Lung (tissue), 17 donors: ENCODE measurements at places on chromosomes 2 and 18. TPM values are rescaled to one million over a fixed set of nuclear protein-coding genes. Genes with fewer than 3 reads are reported as not detected.

COLEC12 gene
- 40.2 TPM for total RNA-seq

DNA sequence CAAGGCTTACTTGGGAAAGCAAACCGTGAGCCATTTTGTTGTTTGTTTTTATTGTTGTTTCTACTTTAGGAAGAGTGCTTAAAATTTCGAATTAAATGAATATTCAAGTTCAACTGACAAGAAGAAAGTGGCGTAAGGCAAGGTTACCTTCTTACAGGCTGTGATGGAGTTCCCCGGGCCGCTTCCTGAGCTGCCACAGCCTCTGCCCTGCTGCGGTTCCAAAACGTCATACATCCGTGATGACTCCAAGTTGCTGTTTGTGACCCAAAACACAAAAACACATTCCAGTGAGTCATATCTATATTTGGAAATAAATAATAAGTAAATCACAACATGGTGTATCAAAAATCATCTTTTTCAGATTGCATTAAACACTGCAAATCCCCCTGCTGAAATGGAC, 49.7 kb downstream of the SPHKAP start:
- DNase-seq, result no peak
- no peaks in the 10 kb centered on the region for H3K4me1 ChIP-seq
- no peaks in the 10 kb centered on the region for H3K36me3 ChIP-seq
- H3K27me3 ChIP-seq, result no peaks in the 10 kb centered on the region
- H3K27ac ChIP-seq, result no peak overlapping the region

DNA sequence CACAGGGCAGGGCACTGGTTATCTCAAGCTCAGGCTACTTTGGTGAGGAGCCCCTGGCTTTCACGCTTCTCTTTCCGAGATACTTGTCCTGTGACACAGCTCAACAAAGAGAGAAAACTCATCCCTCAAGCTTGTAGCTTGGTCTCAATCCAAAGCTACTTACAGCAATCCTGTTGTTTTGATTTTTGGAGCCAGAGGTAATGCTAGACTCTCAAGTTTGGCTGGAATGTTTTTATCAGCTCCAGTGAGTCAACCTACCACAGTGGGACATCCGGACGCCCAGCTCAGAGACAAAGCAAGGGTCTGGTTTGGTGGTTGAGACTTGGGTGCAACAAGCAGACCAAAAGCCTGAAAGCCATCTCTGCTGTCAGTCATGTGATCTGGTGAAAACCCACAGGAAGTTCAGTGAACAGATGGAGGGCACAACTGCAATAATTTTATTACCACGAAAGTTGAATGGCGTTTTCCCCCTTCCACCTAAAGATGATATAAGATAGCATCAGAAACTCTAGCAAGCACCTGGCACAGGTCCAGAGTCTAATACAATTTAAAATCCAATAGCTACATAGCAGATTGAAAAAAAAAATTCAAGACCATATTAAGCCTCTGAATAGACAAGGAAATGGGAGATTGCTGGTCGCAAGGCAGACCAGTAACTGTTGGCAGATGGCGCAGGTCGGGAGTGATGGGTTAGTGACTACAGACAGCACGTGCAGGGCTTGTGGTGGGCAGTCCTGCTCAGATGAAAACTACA, 102.3 kb upstream of the SMAD7 start:
- H3K4me3 ChIP-seq, result no peak overlapping the region
- no peaks in the 10 kb centered on the region for H3K27me3 ChIP-seq
- no peaks in the 10 kb centered on the region for H3K4me1 ChIP-seq

GRCh38 chr2:121348128-121348740, 63.2 kb upstream of the TFCP2L1 start:
- no peak overlapping the region for H3K27ac ChIP-seq
- DNase-seq, result no peak
- H3K4me1 ChIP-seq, result no peaks in the 10 kb centered on the region
- H3K4me3 ChIP-seq, result no peak overlapping the region
- H3K27me3 ChIP-seq, result no peaks in the 10 kb centered on the region
- peaks cover 62% of the 10 kb centered on the region for H3K36me3 ChIP-seq

- no peak overlapping the region for H3K27ac ChIP-seq
- no peaks in the 10 kb centered on the region for H3K36me3 ChIP-seq
- H3K4me1 ChIP-seq, result no peaks in the 10 kb centered on the region
- H3K27me3 ChIP-seq, result no peaks in the 10 kb centered on the region
These were observed 498.6 kb upstream of the ZEB2 start for GRCh38 chr2:145018502-145018901.

DNA sequence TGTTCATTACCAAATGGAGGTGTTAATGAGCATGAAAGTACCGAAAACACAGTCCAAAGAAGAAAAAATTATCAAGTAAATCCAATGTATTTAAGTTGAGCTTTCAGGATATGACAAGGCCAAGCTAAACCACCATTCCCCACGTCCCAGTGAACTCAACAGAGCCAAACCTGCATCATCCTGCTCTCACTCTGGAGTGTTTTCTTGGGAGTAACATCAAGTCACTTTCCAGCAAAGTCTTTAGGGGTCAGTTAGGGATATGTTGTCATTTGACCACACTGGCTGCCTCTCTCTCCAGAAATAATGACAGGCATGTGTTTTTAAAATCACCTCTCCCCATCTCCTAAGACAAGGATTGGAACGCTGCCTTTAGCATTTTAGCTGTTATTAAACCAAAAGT, 140.5 kb downstream of the SRBD1 start:
- no peaks in the 10 kb centered on the region for H3K36me3 ChIP-seq
- no peak overlapping the region for H3K27ac ChIP-seq
- no peak for DNase-seq

GRCh38 chr18:35289293-35289692, 736 bp downstream of the ZSCAN30 start:
- peak; percentile 37 for DNase-seq
- H3K27ac ChIP-seq, result peak overlapping the region; percentile 75

GRCh38 chr2:159637988-159638501, 21.7 kb upstream of the BAZ2B start:
- no peak overlapping the region for H3K4me3 ChIP-seq
- peaks cover 3% of the 10 kb centered on the region for H3K4me1 ChIP-seq
- no peaks in the 10 kb centered on the region for H3K36me3 ChIP-seq
- no peak for DNase-seq

DNA sequence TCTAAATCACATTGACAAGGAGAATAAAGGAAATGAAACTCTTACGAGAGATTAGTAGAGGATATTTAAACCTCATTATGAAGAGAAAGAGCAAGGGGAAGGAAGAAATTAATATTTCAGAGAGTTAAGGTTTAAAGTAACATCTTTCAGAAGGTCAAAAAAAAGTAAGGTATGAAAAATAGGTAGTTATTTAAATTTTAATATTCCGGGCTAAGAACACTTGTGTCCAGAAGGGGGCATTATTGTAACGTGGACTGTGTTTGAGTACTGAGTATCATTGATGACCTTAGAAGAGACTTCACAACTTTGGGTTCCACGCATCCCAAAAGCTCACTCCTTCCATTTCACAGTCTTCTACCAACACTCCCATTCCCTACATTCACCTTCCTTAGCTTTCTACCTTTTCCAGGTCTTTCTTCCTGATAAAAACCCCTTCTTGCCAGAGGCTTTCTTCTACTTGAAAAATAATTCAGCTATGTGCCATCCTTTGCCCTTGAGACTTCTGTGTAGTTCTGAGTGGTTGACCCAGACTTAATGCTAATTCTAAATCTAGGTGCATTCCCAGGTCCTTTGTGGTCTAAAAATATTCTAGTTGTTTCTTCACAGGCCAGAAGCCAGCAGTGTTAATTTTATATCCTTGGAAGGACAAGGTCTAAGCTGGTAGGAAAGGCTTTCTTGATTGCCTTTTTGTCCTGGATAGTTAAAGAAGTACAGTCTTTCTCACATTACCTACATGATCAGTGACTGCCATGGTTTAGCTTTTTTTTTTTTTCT, 16.5 kb downstream of the DYNC1I2 start:
- H3K27ac ChIP-seq, result no peak overlapping the region
- H3K4me1 ChIP-seq, result peaks cover 12% of the 10 kb centered on the region
- H3K36me3 ChIP-seq, result peaks cover 14% of the 10 kb centered on the region
- DNase-seq, result peak; percentile 38
- H3K4me3 ChIP-seq, result no peak overlapping the region
- no peaks in the 10 kb centered on the region for H3K27me3 ChIP-seq

C2orf78 gene
- total RNA-seq, result not detected

GRCh38 chr2:180625006-180625844, 355.2 kb upstream of the UBE2E3 start:
- H3K27me3 ChIP-seq, result no peaks in the 10 kb centered on the region
- no peak for DNase-seq
- H3K36me3 ChIP-seq, result no peaks in the 10 kb centered on the region
- H3K4me1 ChIP-seq, result peaks cover 4% of the 10 kb centered on the region

DNA sequence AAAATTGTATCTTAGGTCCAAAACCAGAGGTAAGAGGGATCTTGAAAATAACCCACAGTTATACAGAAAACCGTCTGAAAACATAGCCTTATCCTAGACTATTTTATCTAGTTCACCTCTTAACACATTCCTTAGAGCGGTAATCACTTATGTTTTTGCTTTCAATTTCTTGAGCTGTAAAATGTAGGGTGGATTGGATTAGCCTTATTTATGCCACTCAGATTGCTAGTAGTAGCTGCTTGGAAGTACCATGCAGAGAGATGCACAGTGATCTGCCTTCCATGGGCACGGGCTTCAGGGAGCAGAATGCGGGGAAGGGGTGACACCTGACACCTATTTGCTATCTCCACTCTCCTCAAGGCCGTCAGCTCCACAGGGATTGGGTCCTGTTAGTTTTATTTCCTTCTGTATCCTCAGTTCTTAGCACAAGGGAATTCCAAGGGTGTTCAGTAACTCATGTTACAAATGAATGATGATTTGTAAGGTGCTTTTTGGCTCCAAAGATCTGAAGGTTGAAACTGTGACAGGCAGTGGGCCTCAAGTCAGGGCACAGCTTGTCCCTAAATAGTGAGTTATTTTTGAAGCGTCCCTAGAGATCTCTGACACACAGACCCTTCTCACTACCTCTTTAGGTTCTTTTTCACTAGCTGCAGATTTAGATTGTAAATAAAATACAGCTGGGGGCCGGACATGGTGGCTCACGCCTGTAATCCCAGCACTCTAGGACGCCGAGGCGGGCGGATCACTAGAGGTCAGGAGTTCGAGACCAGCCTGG, 64.0 kb upstream of the PMAIP1 start:
- no peak overlapping the region for H3K4me3 ChIP-seq
- H3K36me3 ChIP-seq, result no peaks in the 10 kb centered on the region
- H3K4me1 ChIP-seq, result no peaks in the 10 kb centered on the region
- H3K27ac ChIP-seq, result no peak overlapping the region

DSG1 gene
- not detected for total RNA-seq

POMC gene
- 3.2 TPM for total RNA-seq

CXCR4 gene
- total RNA-seq, result 23.6 TPM

- H3K4me1 ChIP-seq, result no peaks in the 10 kb centered on the region
- no peaks in the 10 kb centered on the region for H3K27me3 ChIP-seq
- H3K36me3 ChIP-seq, result no peaks in the 10 kb centered on the region
- H3K4me3 ChIP-seq, result no peak overlapping the region
- no peak overlapping the region for H3K27ac ChIP-seq
These were observed 18.8 kb downstream of the CCDC85A start for GRCh38 chr2:56202381-56203121.

- no peak overlapping the region for H3K4me3 ChIP-seq
- no peak overlapping the region for H3K27ac ChIP-seq
- no peaks in the 10 kb centered on the region for H3K27me3 ChIP-seq
- no peak for DNase-seq
These were observed 443.7 kb downstream of the TNS1 start for GRCh38 chr2:217559084-217559483.

ITGB6 gene
- 141 TPM for total RNA-seq

- DNase-seq, result peak; percentile 67
- no peak overlapping the region for H3K4me3 ChIP-seq
- H3K4me1 ChIP-seq, result no peaks in the 10 kb centered on the region
These were observed 69.3 kb upstream of the BZW1 start for GRCh38 chr2:200742426-200742825.

HEATR5B gene
- 54.9 TPM for total RNA-seq

- peaks cover 9% of the 10 kb centered on the region for H3K4me1 ChIP-seq
- H3K27me3 ChIP-seq, result no peaks in the 10 kb centered on the region
- H3K27ac ChIP-seq, result no peak overlapping the region
- DNase-seq, result no peak
- H3K4me3 ChIP-seq, result no peak overlapping the region
- no peaks in the 10 kb centered on the region for H3K36me3 ChIP-seq
These were observed 19.2 kb upstream of the GPR35 start for GRCh38 chr2:240605867-240606743.

IL1R2 gene
- total RNA-seq, result 119 TPM

DIS3L2 gene
- total RNA-seq, result 40.8 TPM

ASB18 gene
- not detected for total RNA-seq

NDUFS1 gene
- 74.9 TPM for total RNA-seq

DNA sequence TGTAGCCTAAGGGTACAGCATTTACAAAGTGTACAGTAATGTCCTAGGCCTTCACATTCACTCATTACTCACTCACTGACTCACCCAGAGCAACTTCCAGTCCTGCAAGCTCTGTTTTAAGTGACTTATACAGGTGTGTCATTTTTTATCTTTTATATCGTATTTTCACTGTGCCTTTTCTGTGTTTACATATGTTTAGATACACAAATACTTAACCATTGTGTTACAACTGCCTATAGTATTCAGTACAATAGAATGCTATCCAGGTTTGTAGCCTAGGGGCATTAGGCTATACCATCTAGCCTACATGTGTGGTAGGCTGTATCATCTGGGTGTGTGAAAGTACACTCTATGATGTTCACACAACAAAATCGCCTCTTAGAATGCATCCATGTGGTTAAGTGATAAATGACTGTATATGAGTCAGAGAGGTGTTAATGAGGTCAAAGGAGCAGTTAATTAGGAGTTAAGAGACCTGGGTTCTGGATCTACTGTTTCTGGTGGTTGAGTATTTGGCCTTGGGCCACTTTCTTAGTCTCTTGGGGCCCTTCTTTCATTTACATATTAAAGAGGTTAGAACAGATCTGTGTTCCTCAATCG, 149.1 kb downstream of the GREB1L start:
- H3K27me3 ChIP-seq, result no peaks in the 10 kb centered on the region
- no peak overlapping the region for H3K4me3 ChIP-seq
- no peaks in the 10 kb centered on the region for H3K4me1 ChIP-seq
- H3K27ac ChIP-seq, result no peak overlapping the region
- no peak for DNase-seq

AQP12B gene
- total RNA-seq, result not detected

- H3K27me3 ChIP-seq, result no peaks in the 10 kb centered on the region
- H3K4me1 ChIP-seq, result no peaks in the 10 kb centered on the region
- H3K36me3 ChIP-seq, result no peaks in the 10 kb centered on the region
- no peak overlapping the region for H3K27ac ChIP-seq
These were observed 27.0 kb upstream of the CCDC178 start for GRCh38 chr18:33467531-33467930.

GRCh38 chr2:233026198-233026813, 6.2 kb upstream of the NEU2 start:
- H3K27me3 ChIP-seq, result no peaks in the 10 kb centered on the region
- no peaks in the 10 kb centered on the region for H3K36me3 ChIP-seq
- H3K27ac ChIP-seq, result no peak overlapping the region
- H3K4me3 ChIP-seq, result no peak overlapping the region
- DNase-seq, result no peak
